RKO (cell line): ENCODE measurements at places on chromosomes 16 and 17.

DNA sequence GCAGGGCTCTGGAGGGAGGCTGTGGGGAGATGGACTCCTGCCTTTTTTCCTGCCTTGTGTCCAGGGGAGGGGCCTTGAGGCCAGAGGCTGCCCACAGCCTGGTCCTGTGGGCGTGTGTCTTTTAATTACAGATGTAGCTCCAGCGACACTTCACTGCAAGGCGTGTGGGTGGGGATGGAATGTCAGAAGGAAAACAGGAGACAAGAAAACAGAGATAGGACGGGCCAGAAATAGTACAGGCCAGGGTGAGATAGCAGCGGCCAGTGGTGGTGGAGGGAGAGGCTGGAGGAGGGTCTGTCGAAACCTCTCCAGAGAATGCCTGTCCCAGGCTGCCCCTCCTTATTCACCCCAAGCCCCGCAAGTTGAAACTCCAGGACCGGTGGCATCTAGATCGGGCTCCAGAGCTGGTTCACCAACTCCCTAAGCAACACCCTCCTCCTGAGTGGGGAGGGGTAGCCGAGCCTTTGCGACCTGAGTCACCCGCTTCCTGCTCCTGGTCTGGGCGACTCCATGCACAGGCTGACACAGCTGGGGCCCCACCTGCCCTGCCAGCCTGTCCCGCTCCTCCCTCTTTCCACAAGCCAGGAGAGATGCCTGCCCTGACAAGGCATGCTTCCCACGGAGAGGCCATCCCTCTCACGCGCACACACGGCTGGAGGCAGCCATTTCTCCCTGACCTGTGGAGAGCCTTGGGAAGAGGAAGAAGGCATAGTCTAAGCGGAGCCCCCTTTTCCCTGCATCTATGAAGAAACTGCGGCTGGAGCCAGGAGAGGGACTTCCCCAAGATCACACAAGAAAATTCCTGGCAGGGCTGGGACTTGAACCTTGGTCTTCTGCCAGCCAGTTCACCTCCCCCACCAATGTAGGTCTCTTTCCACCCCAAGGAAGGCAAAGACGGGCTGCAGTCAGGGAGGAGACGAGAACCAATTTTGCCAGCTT is 6.6 kb upstream of the JUP start:
- DNase-seq: no peak

DNA sequence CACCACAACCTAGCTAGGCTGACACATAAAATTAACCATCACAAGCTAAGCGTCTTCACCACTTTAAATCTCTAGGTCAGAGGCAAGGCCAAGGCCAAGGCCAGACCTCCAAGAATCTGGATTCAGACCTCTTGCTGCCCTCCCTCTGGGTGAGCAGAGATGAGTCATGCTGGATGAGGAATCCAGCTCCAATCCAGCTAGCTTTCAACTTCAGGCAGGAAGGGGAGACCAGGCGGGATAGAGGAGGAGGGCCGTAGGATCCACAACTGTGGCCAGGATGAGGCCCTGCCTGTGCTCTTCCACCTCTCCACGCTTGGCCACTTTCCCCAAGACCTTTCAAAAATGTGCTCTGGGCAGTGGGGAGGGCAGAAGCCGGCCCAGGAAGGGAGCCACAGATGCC is 14.7 kb downstream of the LRRC75A start:
- peak; percentile 69 for DNase-seq

- DNase-seq: no peak
These were observed 3.9 kb upstream of the KRTAP4-3 start for GRCh38 chr17:41171886-41172285.

GRCh38 chr16:19810817-19811731 is 73.6 kb downstream of the GPRC5B start:
- DNase-seq: peak; percentile 10

DNA sequence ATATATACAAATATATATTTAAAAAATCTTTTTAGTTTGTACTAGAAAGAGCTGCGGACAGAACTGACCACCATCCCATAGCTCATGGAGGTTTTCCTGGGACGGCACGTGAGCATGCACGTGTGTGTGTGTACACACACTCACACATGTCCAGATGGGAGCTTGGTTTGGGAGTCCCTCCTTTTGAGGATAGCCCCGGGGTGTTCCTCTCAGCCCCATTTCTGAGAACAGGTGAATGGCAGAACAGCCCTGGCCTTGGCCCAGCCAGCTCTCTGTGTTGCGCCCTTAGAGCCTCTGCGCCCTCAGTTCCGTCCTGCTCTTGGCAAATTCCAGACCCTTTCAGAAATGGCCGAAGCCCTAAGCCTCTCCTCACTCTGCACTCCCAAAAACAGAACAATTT is 70.1 kb downstream of the AMFR start:
- DNase-seq: no peak

DNA sequence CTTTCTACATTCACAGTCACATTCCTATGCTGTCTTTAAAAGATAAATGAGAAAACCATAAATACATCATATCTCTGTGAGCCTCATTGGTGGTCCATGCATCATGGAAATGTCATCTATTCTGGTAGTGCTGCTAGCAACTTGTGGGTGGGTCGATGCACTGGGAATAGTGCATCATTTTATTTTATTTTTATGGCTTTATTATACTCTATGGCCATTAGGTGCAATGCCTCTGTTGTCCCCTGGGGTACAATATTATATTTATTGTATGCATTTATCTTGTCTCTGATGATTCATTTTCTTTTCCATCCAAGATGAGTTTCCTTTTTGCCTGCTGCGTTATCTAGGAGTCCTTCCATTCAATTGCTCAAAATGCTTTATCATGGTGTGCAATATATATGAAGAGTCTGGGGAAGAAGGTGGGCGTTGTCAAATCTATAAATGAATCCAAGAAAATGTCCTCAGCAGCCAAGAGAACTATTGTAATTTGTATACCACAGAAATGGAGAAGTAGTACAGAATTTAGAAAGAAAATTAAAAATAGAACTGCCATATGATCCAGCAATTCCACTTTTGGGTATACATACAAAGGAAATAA is 324.0 kb downstream of the KCNJ2 start:
- DNase-seq: no peak

GRCh38 chr16:58574895-58575294 is 54.7 kb downstream of the CNOT1 start:
- no peak for DNase-seq

DNA sequence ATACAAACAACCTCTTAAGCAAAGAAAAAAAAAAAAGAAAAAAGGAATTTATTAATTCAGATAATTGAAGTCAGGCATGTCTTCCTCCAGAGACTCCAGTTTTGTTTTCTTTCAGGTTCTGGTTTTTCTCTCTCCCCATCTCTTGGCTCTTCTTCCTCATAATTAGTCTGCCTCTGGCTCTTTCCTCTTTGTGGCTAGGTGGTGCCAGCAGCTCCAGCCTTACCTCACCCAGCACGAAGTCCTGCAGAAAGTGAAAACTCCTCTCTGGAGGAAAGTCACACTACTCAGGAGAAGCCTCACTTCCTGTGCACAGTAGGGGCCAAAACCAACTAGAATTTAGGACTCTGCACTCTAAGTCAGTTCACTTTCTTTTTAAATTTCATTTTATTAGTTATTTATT is 10.3 kb upstream of the NFAT5 start:
- no peak for DNase-seq

- DNase-seq: no peak
These were observed 147.9 kb downstream of the STX8 start for GRCh38 chr17:9427465-9428315.

- no peak for DNase-seq
These were observed 11.1 kb upstream of the TFAP4 start for GRCh38 chr16:4283939-4284338.

GRCh38 chr16:3980253-3981111 is 100.0 kb upstream of the CREBBP start:
- no peak for DNase-seq

DNA sequence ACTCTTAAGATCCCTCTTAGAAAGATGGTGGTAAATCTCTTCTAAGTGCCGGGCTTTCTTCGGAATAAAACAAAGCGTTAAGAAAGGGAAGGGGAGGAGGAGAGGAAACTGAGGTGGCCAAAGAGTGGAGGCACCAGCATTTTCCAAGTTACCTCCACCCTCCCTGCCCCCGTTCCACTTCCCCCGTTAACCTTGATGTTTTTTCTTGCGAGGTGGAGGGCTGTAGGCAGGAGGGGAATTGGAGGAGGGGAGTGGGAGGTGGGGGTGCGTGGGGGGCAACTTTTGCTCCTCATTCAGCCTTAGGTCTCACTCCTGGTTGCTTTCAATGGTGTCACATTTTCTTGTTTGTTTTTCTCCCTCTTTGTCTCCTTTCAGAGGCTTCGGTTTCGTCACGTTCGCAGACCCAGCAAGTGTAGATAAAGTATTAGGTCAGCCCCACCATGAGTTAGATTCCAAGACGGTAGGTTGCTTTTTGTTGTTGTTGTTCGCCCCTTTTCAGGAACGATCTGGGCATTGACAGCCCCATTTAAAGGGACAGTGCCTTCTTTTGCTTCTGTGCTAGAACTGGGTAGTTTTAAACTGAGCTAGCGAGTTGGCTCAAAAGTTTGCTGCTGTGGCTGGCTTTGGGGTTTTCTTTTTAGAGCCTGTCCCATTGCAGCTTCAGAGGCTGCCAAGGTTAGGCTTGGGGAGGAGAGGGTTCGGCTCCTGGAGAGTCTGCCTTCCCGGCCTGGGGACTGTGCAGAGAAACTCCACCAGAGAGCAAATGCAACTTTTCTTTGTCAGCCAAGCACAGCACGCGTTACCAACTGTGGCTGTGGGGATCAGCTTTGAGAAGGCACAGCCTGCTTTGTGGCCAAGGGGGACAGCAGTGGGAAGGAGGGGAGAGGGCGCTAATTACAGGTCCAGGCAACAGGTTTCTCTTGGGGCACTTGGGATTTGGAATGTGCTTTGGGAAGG is 1.9 kb downstream of the MSI2 start:
- peak; percentile 33 for DNase-seq

GRCh38 chr17:47280072-47280811 is 26.6 kb downstream of the ITGB3 start:
- DNase-seq: no peak

GRCh38 chr16:85557971-85558657 is 55.0 kb upstream of the GSE1 start:
- DNase-seq: no peak

DNA sequence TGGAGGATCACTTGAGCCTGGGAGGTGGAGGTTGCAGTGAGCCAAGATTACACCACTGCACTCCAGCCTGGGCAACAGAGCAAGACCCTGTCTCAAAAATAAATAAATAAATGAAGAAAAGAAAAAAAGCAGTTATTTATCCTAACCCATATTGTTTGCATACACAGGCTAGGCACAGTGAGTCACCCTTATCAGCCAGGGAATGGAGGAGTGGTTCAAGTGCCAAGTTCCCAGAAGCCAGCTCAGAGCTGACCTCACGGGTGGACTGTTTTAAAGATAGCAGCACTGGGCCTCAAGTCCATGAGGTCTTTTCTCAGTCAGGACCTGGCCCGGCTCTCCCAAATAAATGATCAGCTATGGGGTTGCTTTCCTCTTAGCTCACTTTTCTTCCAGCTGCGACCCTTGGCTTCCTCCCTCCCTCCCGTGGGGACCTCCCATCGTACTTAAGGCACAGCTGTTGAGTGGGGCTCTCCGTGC is 22.6 kb upstream of the MGAT5B start:
- DNase-seq: no peak

GRCh38 chr17:841313-841712 is 59.2 kb downstream of the MRM3 start:
- no peak for DNase-seq

DNA sequence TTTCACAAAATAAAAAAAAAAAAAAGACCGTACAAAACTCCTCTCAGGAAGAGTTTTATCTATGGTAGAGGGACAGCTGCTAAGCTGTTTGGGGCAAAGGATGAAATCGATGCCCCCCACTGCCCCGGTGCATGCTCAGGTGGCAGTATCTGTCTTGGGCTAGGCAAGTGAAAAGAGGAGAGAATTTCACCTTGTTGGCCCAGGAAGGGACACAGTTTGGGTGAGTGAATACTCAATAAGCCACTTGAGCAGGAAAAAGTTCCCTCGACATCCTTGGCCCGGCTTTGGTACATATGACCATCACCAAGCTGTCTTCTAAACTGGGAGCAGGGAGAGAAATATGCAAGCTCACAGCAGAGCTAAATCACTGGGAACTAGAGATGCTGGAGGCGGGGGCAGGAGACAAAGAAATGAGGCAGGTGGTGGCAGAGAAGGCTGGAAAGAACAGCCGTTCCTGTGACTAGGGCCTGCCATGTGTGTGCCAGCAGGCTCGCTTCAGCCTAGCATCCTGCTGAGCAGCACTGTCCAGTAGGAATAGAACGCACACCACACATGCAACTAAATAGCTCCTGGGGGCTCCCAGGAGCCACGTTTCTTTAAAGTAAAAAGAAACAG is 8.2 kb upstream of the EIF1 start:
- no peak for DNase-seq

GRCh38 chr16:3919413-3919812 is 38.9 kb upstream of the CREBBP start:
- no peak for DNase-seq

GRCh38 chr16:79301051-79301450 is 299.5 kb downstream of the MAF start:
- no peak for DNase-seq

DNA sequence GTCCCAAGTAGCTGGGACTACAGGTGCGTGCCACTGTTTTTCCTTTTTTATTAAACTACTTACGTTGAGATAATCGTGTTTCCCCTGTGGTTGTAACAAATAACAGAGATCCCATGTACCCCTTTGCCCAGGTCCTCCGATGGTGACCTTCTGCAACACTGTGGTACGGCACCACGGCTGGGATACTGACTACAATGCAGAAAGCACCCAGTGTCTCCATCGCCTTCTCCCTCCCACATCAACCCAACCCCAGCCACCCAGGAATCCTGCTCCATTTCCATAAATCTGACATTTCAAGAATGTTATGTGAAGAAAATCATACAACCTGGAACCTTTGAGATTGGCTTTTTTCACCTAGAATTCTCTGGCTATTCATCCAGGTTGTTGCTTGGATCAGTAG is 22.1 kb downstream of the MPRIP start:
- no peak for DNase-seq

DNA sequence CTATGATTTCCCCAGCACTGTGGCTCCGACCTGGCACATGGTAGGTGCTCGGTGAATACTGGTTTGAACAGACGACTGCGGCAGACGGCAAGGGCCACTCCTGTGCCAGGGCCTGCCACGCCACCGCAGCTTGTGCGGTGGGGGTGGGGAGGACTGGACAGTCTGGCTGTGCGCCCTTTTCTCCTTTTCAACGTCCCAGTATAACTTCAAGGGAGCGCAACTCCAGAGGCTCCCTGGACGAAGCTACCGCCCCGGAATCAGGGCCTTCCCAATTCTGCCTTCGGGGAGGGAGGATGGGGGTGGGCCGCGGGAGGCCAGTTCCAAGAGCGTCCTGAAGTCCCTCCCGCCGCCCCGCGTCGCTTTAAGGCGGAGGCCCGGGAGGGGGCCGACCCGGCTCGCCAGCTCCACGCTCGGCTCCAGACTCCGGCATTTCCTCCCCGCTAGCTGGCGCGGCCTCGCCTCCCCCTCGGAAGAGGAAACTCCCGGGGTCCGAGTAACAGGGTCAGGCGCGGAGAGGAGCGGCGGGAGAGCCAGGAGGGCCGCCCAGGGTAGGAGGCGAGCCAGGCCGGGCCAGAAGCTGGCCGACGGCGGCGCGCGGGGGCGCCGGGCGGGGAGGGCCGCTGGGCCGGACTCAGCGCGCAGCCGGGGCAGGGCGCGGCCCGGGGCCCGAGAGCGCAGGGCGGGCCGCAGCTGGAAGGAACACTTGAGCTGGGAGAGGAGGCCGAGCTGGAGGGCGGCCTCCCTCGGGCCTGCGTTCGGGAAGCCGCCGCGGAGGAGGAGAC is at the start of gene ITPRIPL2:
ITPRIPL2 (plus strand) TSS at position 388 of the 782 bp plus-strand sequence. CDS start 498 bp downstream, outside the sequence.
- DNase-seq: peak; percentile 86
